ENCODE measurements at places on chromosomes 1 and 21.

DNA sequence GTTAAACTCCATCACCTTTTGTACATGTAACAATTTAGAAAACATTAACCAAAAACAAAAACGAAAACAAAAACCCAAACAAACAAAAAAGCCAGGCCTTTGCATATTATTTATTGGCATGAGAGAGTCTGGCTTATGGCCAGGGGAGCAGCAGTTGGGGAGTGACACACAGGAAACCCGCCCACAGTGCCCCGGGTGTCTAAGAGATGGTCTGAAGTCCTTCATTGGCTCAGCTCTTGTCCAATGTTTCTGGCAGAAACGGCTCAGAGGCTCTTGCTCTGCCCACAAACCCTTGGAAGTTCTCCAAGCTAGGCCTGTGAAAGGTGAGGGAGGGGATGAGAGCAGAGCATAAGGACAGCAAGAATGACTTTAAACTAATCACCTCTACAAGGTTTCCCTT is 131.5 kb downstream of the CNIH3 start:
- DNase-seq = no peak

DNA sequence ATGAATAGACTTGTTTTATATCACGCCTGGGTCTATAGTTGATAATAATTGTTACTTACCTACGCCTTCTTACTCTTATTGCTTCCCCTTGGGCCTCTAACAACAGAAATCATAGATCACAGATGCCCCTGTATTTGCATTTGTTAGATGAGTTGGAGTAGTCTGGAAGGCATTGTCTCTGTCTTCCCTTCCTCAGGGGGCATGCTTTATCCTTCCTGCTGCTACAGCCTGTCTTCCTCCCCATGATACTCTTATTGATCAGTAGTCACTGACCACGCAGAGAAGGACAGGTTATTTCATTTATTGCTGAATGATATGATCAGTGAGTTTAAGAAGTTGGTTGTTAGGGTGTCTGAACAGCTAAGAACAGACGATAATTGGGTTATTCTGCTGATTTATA is 98.4 kb downstream of the DNM3 start:
- no peak for DNase-seq

- DNase-seq = no peak
Observed at GRCh38 chr1:26771285-26771642, 16.5 kb upstream of the PIGV start.

GRCh38 chr1:89690595-89690994 is 57.7 kb downstream of the LRRC8C start:
- DNase-seq = no peak

DNA sequence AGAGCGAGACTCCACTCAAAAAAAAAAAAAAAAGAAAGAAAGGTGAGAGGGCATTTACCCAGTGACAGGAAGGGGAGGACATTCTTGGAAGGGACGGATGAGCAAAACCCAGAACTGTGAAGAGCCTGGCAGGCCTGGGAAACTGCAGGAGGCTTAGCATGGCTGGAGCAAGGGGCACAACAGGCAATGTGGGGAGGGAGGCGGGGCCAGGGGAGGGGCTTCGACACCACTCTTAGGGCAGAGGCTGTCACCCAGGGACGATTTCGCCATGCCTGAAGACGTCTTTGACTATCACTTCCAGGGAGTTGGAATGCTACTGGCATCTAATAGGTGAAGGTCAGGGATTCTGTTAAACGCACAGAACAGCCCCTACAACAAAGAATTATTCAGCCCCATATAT is 184.0 kb downstream of the HUNK start:
- no peak for DNase-seq

DNA sequence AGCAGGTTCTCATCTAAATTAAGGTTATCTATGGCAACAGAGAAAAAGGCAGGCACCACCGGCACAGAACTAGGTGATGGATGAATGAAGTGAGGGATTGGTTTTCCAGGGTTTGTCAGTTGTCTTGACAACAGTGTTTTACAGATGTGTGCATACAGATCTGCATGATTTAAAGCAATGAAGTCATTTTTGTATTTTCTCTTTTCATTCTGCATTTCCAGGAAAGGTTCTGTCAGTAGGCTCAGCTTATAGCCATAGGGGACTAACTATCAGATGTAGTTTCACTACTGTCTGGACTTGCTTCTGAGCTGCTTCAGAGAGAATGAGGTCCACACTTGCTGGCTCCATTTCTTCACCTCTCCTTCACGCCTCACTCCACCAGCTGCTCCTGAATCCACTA is 98.2 kb upstream of the LMO4 start:
- no peak for DNase-seq
